ENCODE measurements at places on chromosomes 12 and 14. TPM values are rescaled to one million over a fixed set of nuclear protein-coding genes. Genes with fewer than 3 reads are reported as not detected.

Gene USP44
- total RNA-seq = not detected

Gene LRR1
- 19.8 TPM for total RNA-seq

Gene FCF1
- 62.3 TPM for total RNA-seq

Gene CLIP1
- 92.6 TPM for total RNA-seq

Gene HRK
- 2.6 TPM for total RNA-seq

Gene PPHLN1
- total RNA-seq = 51.1 TPM

- DNase-seq = no peak
- no peaks in the 10 kb centered on the region for H3K4me1 ChIP-seq
- no peak overlapping the region for H3K4me3 ChIP-seq
- no peak overlapping the region for H3K27ac ChIP-seq
- H3K36me3 ChIP-seq = no peaks in the 10 kb centered on the region
Measured at GRCh38 chr12:44574586-44574985, 301.5 kb downstream of the NELL2 start.

- no peaks in the 10 kb centered on the region for H3K4me1 ChIP-seq
- H3K27me3 ChIP-seq = peaks cover 42% of the 10 kb centered on the region
- H3K4me3 ChIP-seq = no peak overlapping the region
- no peaks in the 10 kb centered on the region for H3K36me3 ChIP-seq
- no peak overlapping the region for H3K27ac ChIP-seq
- DNase-seq = peak; percentile 41
Measured at GRCh38 chr12:115710104-115710564, 567.4 kb downstream of the MED13L start.

DNA sequence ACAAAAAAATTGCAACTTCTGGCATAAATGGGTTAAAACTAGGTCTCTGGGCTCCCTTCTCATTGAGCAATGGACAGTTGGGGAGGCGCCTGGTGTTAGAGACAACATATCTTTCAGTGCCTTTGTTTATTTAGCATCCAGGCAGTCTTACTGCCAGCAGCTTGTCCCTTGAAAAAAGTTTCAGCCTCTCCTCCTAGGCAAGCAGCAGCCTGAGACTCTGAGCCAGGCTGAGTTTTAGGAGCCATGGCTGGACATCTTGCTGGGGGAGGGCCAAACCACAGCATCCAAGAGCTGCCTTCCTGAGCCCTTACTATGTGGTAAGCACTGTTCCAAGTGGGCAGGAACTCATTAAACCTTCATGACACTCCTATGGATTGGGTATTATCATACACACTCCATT, 10.1 kb upstream of the JDP2 start:
- H3K4me1 ChIP-seq = peaks cover 30% of the 10 kb centered on the region
- H3K4me3 ChIP-seq = no peak overlapping the region
- no peak overlapping the region for H3K27ac ChIP-seq
- H3K36me3 ChIP-seq = no peaks in the 10 kb centered on the region

DNA sequence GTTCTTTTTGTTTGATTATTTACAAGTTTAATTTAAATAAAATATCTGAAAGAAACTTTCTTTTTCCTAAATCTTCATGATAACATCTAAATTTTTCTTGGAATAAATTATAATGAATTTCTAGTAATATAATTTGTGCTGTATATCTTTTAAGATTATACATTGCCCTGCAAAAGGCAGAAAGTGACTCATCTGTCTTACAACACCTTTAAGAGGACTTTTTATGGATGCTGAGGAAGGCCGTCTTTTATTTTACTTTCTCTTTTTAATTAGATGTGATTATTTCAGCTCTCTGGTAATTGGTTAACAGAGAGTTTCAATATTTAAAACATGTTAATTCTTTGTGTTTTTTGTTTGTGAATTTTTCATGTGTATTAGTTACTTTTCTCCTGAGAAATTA, 598.4 kb downstream of the RPL10L start:
- H3K27me3 ChIP-seq = peaks cover 48% of the 10 kb centered on the region
- peaks cover 5% of the 10 kb centered on the region for H3K4me1 ChIP-seq
- H3K4me3 ChIP-seq = no peak overlapping the region
- H3K27ac ChIP-seq = no peak overlapping the region
- no peak for DNase-seq

DNA sequence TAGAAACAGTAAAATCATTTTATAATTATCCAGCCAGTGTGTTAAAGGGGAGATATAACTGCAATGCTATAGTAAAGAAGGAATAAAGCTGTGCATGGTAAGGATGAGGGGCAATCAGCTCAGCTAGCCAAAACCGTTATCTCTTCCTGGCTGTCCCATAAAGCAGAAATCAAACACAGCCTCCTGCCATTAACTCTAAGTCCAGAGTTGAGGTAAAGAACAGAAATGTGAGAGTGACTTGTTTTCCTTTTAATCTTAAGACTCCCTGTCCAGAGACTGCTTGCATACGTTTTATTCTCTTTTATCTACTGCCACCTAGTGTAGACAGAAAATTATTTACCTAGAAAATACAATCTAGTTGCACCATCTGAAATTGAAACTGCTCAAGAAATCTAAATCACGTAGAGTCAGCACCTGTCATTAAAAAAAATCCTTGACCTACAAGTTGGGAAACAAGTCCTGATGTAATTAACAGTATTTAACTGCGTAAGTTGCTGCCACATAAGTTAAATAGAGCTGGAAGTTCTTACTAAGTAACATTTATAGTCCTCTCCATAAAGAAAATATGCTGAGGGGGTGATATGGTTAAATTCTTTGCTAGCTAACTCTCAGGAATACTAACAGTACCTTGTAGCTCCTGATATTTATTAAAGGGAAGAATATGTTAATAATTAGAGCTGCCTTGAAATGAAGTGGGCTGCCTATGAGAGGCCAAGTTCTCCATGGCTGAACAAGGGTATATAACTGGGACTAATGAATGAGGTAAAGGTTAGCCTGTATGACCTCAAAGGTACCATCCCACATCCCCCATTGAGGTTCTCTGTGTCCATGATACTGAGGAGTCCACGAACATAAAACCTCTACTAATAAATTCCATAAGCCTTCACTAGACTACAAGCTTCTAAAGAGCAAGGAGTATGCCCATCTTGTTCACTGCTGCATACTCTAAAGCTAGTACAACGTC, 62.7 kb downstream of the GALNT4 start:
- DNase-seq = peak; percentile 71
- H3K4me3 ChIP-seq = peak overlapping the region; percentile 20
- no peaks in the 10 kb centered on the region for H3K36me3 ChIP-seq
- H3K4me1 ChIP-seq = peaks cover 8% of the 10 kb centered on the region
- peak overlapping the region; percentile 9 for H3K27ac ChIP-seq

DNA sequence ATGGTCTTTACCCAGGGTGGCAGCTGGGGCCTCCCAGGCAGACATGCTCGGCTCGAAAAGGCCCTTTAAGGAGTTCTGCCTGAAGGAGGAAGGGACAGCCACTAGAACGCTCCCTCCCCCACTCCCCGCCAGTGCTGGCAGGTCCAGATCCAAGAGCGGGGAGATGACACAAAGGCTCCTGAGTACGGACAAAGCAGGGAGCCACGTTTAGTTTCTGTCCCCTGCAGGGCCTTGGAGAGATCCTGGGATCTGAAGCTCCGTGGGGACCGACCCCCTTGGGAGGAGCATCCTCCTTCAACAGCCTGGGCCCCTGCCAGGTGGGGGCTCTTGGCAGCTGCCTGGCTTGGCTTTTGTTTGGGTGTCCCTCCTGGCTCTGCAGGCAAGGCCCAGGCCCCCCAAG, 89.7 kb downstream of the ESRRB start:
- no peak for DNase-seq
- no peaks in the 10 kb centered on the region for H3K4me1 ChIP-seq
- no peak overlapping the region for H3K4me3 ChIP-seq
- H3K36me3 ChIP-seq = no peaks in the 10 kb centered on the region
- no peak overlapping the region for H3K27ac ChIP-seq

Data from MCF 10A (cell line).